Panc1 (cell line): ENCODE measurements at places on chromosomes 6 and 20. TPM values are rescaled to one million over a fixed set of nuclear protein-coding genes. Genes with fewer than 3 reads are reported as not detected.

DNA sequence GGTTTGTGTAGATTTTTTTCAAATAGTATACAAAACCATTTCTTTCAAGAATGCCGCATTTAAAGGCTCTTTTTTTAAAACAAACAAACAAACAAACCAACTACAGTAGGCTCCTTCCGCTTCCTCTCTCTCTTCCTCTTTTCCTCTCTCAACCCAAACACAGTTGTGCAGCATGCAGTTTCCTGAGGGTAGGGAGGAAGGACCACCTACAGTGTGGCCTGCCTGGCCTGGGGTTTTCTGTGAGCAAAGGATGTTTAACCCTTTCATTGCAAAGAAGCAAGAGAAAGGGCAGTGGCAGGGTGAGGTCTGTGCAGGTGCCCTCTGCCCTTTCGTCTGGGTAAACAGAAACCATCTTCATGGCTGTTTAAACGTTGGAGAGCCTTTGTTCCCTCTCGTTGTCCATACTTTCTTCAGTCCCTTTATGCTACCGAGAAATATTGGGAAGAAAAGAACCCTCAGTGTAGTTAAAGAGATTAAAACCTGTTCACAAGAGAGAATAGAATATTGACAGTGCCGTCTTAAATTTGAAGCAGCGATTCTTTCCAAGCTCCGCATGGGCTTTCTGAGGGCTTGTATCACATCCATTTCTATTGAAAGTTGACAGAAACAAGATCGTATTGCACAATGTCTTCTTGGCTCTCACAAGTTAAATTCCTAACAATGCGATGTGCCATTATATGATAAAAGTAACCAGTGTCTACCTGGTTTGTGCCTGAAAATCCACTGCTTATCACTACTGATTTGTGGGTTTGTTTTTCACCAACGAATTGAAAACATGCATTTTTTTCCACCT, 215.5 kb upstream of the SNX9 start:
- DNase-seq = no peak
- no peak overlapping the region for H3K27ac ChIP-seq
- peaks cover 8% of the 10 kb centered on the region for H3K4me1 ChIP-seq
- H3K27me3 ChIP-seq = no peaks in the 10 kb centered on the region
- H3K36me3 ChIP-seq = no peaks in the 10 kb centered on the region; the same call in 1 of the 2 replicates

DNA sequence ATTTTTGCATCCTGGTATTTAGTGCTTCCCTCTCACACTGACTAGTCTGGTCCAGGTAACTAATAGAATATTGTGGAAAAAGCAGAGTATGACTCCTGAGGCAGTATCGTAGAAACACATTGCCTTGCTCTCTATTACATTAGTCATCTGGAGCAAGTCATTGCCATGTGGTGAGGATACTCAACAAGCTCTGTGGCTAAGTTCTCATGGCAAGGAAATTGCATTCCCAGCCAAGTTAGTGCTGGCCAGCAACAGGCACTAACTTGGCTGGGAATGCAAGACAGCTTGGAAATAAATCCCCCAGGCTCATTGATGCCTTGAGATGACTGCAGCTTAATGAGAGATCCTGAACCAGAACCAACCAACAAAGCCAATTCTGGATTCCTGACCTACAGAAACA, 39.7 kb upstream of the HTR1B start:
- H3K4me3 ChIP-seq = no peak overlapping the region
- DNase-seq = no peak
- no peaks in the 10 kb centered on the region for H3K4me1 ChIP-seq
- no peak overlapping the region for H3K27ac ChIP-seq
- H3K36me3 ChIP-seq = no peaks in the 10 kb centered on the region

DNA sequence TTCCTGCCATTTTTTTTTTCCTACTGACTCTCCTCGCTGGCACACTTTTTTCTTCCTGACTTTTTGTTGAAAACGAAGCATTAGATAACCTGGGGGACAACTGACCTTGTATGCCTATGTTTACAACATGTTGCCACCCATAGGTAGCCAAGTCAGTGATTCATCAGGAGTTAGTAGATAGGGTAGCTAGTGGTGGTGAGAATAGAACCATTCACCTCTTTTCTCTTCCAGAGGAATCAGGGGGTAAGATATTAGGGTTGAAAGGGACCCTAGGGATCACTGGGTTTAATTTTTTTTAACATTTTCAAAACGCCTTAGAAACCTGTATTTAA, 427.9 kb upstream of the FLRT3 start:
- no peaks in the 10 kb centered on the region for H3K27me3 ChIP-seq
- no peak overlapping the region for H3K4me3 ChIP-seq
- no peaks in the 10 kb centered on the region for H3K4me1 ChIP-seq
- H3K27ac ChIP-seq = no peak overlapping the region
- H3K36me3 ChIP-seq = no peaks in the 10 kb centered on the region

DNA sequence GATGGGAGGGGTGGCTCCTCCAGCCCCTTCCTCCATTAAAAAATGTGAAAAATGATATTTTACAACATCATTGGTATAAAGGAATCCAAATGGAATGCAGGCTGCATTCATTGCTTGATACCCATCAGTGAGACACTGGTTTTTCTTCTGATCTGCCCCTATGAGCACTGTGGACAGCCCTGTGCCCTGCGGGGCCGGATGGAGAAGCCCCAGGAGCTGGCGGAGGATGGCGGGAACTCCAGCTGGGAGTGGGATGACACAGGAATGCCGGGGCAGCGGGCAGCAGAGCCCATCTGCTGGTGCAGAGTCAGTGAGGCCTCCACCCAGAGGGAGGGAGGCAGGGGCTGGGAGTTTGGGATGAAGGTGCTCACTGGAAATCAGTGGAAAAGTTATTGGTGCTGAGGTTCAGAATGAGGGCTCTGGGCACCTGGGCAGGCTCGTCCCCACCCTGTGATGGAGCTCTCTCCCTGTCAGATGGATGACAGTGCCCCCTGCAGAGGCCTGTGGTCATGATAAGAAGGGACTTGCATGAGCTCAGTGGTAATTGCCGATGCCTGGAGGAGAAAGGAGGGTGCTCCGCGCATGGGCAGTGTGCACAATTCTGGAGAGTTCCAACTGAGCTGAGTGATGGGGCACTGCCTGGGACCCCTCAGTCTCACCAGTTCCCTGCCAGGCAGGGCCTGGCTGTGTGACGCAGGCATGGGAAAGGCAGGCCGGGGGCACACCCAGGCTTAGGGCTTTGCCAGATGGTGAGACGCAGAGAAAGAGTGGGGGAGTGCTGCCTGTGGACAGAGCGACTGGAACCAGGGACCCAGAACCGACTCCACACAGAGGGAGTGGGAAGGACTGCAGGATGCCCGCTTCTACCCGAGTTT, 23.2 kb downstream of the CTCFL start:
- 0 out of 2 replicates have a peak, but pooled peaks cover 5% of the 10 kb centered on the region for H3K4me1 ChIP-seq

DNA sequence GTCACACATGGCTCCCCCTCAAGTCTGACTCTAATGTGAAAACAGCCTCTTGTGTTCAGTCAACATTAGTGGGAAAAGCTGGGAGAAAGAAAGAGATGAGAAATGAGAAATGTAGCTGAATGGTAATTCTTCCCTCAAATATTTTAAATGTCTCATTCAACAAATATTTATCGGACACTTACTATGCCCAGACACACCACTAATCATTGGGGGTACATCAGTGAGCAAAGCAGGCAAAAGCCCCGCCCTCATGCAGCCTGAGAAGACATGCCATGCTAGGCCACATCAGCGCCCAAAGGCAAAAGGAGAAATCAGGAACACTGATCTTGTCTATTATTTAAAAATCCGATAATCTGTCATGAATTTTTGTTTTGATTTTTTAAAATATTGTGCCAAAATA, 89.9 kb upstream of the ASF1A start:
- no peaks in the 10 kb centered on the region for H3K4me1 ChIP-seq
- no peaks in the 10 kb centered on the region for H3K36me3 ChIP-seq
- H3K27ac ChIP-seq = no peak overlapping the region
- no peak for DNase-seq

The EYA2 gene
- 1.9 TPM for total RNA-seq

- H3K27me3 ChIP-seq = peaks cover 3% of the 10 kb centered on the region
- no peaks in the 10 kb centered on the region for H3K4me1 ChIP-seq
- no peak overlapping the region for H3K4me3 ChIP-seq
- no peaks in the 10 kb centered on the region for H3K36me3 ChIP-seq
- DNase-seq = no peak
- H3K27ac ChIP-seq = no peak overlapping the region
Measured at GRCh38 chr6:6357530-6357929, 37.1 kb upstream of the F13A1 start.

DNA sequence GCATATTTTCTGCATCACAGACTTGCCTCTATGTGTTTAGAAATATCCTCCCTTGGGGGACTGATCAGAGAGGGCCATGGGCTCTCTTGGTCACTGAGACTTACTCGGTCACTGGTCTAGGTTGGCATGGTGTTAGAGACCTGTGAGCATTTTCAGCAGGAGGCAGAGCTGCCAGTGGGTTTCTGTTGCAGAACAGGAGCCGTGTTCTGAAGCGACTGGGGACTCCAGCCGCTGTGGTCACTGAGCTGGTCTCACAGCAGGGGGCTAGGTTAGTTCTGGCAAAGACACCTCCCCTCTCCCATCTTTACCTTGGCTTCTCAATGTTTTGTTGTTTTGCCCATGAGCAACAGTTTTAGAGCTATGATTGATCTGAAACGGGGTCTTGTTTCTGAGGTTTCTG, 8.7 kb downstream of the TMEM181 start:
- H3K4me1 ChIP-seq = peaks cover 7% of the 10 kb centered on the region; the same call in 1 of the 2 replicates
- H3K27me3 ChIP-seq = no peaks in the 10 kb centered on the region
- H3K36me3 ChIP-seq = no peaks in the 10 kb centered on the region
- H3K27ac ChIP-seq = no peak overlapping the region
- no peak overlapping the region for H3K4me3 ChIP-seq

DNA sequence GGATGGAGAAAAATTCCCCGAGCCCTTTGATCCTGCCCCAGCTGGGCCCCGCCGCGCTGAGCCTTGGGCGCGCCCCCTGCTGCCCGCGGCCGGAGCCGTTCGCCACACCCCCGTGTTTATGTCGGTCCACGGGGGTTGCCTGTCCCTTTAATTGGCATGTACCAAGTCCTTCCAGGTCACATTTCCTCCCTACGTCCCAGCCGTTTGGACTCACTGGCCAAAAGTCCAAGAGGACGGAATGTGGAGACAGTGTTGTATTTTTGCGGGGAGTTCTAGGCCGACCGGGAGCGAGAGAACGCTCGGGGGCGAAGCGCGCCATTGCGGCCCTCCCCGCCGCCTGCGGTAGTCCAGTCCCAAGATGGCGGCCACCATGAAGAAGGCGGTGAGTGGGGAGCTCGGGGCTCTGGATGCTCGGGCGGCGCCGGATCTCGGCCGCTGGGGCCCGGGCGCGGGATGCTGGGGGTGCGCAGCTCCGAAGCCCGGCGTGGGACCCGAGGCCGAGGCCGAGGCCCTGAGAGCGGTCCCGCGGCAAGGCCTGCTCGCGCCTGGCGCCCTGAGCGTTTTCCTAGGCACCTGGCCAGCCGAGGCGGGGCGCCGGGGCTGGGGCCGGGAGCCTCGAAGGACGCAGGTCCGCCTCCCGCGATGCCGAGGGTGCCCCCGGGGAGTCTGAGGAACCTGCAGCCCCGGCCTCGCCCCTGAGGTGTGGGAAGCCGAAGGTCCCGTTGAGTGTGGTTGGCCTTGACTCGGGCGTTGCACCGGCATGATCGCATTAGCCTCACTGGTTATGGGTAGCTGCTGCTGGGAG, at the start of gene PFDN4:
Gene PFDN4, plus strand, starts transcription at position 345 of the 805 bp plus-strand sequence. Its CDS starts 14 bp downstream, at position 359.
- H3K4me3 ChIP-seq = peak within 1 kb of the TSS; percentile 86
- no peaks in the 10 kb centered on the region; the same call in 1 of the 2 replicates for H3K36me3 ChIP-seq
- peak; percentile 60 for DNase-seq
- H3K4me1 ChIP-seq = peaks cover 10% of the 10 kb centered on the region
- no peaks in the 10 kb centered on the region for H3K27me3 ChIP-seq

The SLC16A10 gene
- 0.18 TPM for total RNA-seq

The BACH2 gene
- 1.6 TPM for total RNA-seq
